Ecto neural progenitor cell (in vitro differentiated cells): ENCODE measurements at places on chromosomes 1 and 21.
A peak's percentile ranks its signal among the peaks of the same experiment; 100 is the strongest.

DNA sequence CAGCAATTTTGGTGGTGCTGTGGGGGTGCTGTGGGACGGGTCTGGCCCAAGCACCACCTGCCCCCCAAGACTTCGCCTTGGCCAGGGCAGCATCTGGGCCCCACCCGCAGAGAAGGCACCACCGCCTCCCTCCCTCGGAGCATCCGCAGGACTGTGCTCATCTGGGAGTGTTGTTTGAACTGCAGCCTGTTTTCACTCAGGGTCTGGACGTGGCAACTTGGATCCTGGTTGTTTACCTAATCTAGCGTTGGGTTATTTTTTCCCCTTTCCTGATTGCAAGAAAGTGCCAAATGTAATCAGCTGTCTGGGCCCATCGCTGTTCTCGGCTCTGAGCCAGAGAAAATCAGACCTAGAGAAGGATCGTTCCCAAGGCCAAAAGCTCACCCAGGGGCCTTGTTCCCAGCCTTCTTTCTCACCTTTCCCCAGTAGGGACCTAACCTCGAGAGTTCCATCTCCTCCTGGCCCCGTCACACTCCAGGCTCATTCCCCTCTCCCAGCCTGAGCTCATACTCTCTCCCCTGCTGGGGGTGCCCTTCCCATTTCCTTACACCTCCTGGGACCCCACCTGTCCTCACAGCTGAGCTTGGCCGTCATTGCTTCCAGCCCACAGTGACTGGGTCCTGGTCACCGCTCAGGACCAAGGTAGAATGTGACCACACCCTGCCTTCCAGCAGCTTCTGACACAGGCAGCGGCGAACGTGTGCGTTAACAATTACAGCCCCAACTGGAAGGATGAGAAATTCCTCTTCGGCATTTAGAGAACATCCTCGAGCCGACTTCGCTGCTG is 72.0 kb upstream of the FAM20B start:
- no peak for DNase-seq

- no peak for DNase-seq
Observed at GRCh38 chr1:244042293-244042692, 8.8 kb upstream of the ZBTB18 start.

GRCh38 chr1:33903210-33903589 is 39.3 kb downstream of the HMGB4 start:
- DNase-seq, result no peak

DNA sequence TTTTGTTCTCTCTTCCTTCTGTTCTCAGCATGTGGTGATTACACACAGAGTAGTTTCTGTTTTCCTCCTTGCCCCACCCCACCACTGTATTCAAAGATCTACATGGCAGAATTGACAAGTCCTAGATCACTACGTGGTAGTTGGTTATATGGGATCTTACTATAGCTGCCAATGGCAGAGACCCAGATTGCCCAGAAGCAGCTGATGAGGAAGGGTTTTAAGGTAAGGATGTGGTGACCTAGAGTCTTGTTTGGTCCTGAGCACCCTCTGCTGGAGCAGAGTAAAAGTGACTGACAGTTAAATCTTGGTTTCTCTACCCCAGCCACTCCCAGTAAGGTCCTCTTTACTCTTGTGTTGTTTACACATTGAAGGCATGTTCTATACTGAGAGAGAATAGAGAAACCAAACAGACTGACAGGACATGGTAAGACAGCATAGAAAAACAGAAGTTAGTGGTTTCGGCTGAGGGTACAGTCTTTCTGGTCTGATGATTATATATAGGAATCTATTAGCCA is 22.8 kb upstream of the STRIP1 start:
- no peak for DNase-seq

DNA sequence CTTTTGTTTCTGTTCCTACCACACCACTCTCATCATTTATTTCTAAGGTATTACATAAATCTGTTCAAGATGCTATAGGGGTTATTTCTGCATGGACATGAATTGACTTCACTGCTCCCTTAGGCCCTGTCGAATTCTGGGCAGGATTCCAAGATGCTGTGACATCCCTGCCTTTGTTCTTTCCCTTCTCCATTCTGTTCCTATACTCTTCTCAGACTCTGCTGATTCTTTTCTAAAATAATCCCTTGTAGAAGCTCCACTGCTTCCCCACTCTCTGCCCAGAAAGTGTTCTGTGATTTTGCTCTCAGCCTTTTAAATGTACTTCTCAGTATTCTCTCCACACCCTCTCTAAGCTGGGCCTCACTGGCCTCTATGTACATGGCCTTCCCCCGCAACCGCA is 99.2 kb downstream of the PHTF1 start:
- no peak for DNase-seq

GRCh38 chr1:172394141-172394751 is 26.2 kb upstream of the C1orf105 start:
- no peak for DNase-seq

DNA sequence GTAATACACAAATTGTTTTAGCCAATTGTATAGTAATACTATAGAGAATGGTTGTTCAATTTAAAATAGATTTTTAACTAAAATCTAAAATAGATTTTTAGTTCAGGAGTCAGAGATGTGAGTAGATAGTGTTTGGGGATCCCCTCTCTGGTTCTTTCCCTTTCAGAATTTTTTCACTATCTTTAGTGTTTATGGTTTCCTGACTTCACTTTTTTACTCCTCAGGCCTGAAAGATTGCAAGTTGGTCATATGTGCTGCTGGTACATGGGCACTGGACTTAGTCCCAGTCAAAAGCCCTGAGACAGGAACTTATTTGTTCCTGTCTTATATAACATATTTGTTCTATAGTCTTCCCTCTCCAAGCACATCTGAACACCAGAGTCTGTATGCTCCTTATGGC is 96.8 kb upstream of the ATP1B1 start:
- DNase-seq, result no peak

DNA sequence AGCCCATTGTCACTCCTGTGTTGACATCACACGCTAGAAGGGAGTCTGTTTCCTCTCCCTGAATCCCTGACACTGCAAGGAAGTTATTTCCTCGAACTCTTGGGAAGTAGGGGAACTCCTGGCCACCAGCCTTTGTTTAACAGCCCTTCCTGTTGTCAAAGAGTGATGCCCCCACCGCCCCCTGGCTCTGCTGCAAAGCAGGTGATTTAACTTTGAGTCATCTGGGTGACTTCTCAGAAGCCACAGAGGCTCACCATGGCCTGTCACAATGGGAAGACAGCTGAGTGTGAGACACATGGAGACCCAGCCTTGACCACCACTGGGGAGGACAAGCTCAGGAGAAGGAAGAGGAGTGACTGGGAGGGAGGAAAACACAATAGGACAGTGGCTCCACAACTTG is 182.8 kb downstream of the PSMG1 start:
- no peak for DNase-seq

- DNase-seq, result peak; percentile 79
Observed at GRCh38 chr1:37995751-37996345, 6.0 kb upstream of the SF3A3 start.

DNA sequence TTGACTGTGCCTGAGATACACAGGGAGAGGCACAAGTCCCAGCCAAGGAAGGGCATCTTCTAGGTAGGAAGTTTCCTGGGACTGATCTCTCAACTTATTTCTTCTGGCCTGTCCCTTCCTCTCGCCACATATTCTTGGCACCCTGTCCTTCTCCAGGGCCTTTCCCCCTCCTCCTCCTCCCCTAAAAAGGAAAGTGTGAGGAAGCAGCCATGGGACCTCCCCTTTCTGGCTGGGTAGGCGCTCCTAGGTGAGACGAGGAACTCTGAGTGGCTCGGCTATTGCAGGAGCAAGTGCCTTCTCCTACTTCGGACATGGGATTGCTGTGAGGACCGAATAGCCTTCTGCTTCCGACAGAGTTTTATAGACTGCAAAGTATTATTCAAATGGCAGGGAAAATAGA is 15.5 kb upstream of the MTARC2 start:
- DNase-seq, result no peak

- DNase-seq, result peak; percentile 62
Observed at GRCh38 chr1:35808450-35809113, 766 bp downstream of the AGO4 start.

GRCh38 chr1:40652979-40653378 is 12.5 kb downstream of the RIMS3 start:
- DNase-seq, result no peak

DNA sequence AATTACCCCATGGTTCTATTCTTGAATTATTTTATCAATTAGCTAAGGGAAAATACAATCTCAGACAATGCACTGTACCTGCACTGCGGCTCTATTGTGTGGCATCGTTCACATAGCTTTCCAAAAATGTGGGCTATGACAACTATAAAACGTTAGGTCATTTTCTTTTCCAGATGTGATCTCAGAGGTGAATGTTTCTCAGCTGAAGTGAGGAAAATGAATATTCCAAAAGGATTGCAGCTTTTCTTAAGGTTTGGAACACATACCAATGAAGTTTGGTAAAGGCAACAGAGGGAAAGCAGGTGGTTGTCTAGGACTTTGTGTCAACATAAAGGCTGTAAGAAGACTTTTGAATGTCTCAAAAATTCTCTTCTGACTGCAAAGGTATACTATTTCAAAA is 105.5 kb downstream of the NRIP1 start:
- no peak for DNase-seq
